ENCODE measurements at places on chromosomes 1 and 21.

- H3K4me3 ChIP-seq, result no peak overlapping the region
- H3K4me1 ChIP-seq, result no peaks in the 10 kb centered on the region
- no peaks in the 10 kb centered on the region for H3K27me3 ChIP-seq
Observed at GRCh38 chr1:58469016-58469415, 77.5 kb downstream of the OMA1 start.

DNA sequence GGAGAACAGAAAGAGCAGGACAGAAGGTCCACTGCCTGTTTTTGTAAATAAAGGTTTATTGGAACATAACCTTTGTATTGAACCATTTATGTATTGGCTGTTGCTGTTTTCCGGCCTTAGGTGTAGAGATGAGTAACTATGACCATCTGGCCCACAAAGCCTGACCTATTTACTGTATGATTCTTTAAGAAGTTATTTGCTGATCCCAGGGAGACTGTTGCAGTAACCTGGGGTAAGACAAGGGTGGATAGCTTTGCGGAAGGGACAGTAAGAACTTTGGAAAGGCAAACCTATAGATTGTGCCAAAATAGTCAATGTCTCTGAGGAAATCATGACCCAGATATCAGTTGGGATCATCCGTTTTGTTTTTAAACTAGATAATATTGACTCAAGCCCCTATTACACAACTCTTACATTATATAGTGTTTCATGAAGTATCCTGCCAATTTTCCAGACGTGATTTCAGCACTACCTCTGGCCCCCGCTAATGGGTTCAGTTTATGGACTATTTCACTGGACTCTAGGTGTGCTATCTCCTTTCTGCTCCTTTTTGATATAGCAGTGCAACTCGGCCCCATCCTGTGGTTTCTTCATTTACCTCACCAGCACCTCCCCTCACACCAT, 20.8 kb upstream of the TLCD4 start:
- H3K4me3 ChIP-seq, result no peak overlapping the region
- DNase-seq, result no peak
- H3K4me1 ChIP-seq, result no peaks in the 10 kb centered on the region
- H3K27ac ChIP-seq, result no peak overlapping the region

DNA sequence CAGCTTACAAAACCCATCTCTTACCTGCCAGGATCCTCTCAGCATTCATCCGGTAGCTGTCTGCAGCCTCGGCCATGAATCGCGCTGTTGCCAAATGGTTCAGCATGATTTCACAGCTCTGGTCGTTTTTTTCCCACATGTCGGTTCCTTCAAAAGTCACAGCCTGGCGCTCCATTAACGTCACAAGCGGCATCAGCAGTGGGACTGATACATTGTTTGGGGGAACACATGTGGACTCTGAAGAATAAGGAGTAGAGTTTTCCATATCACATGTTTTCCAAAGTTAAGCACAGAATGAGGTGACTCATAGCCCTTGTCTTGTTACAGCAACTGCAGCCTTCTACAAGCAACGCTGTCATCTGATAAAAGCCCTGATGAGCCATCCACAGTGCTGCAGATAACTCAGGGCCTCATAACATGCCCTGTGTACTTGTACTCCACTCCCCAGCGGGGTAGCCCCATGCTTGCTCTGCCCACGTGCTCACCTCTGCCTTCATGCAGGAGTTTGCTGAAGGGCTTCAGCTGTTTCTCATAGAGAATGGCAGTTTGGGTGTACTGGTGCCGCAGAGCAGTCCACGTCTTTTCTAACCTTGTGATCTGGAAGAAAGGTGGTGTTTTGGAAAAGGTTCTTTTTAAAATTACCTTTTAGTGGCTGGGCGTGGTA, 114.2 kb downstream of the BCAR3 start:
- H3K27me3 ChIP-seq, result no peaks in the 10 kb centered on the region
- DNase-seq, result no peak
- no peak overlapping the region for H3K4me3 ChIP-seq
- peaks cover 61% of the 10 kb centered on the region for H3K36me3 ChIP-seq

DNA sequence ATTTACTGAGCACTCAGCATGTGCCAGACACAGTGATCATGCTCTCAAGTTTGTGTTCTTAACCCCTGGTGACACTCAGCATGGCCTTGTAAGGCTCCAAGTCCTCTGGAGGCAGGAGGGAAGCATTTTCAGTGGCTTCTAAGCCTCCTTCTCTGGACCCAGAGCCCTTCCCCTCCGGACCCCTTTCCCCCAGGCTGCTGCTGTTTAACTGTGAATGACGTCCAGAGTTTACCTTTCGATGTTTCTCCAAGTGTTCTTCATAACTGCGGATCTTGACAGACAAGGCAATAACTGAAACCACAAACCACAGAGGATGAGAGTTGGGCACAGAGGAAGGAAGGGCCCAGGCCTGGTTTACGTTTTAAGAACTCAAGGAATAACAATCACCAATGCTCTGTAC, 6.5 kb downstream of the MRPS15 start:
- H3K27me3 ChIP-seq, result no peaks in the 10 kb centered on the region
- peaks cover 84% of the 10 kb centered on the region for H3K36me3 ChIP-seq
- DNase-seq, result no peak
- H3K4me3 ChIP-seq, result no peak overlapping the region
- H3K4me1 ChIP-seq, result peaks cover 5% of the 10 kb centered on the region
- no peak overlapping the region for H3K27ac ChIP-seq

- peak; percentile 89 for DNase-seq
- H3K4me1 ChIP-seq, result no peaks in the 10 kb centered on the region
- no peaks in the 10 kb centered on the region for H3K27me3 ChIP-seq
- no peaks in the 10 kb centered on the region for H3K36me3 ChIP-seq
- H3K27ac ChIP-seq, result peak within 1 kb of the TSS; percentile 75
Observed at GRCh38 chr1:185733818-185734735, at the start of gene HMCN1. Gene HMCN1 (plus strand): TSS chr1:185734391. CDS start chr1:185734780, 389 bp downstream.

- H3K4me3 ChIP-seq, result peak overlapping the region; percentile 68
- no peaks in the 10 kb centered on the region for H3K27me3 ChIP-seq
- DNase-seq, result peak; percentile 73
- H3K27ac ChIP-seq, result peak overlapping the region; percentile 97
- H3K36me3 ChIP-seq, result no peaks in the 10 kb centered on the region
- no peaks in the 10 kb centered on the region for H3K4me1 ChIP-seq
Observed at GRCh38 chr1:23568608-23569383, 9.5 kb upstream of the ID3 start.

DNA sequence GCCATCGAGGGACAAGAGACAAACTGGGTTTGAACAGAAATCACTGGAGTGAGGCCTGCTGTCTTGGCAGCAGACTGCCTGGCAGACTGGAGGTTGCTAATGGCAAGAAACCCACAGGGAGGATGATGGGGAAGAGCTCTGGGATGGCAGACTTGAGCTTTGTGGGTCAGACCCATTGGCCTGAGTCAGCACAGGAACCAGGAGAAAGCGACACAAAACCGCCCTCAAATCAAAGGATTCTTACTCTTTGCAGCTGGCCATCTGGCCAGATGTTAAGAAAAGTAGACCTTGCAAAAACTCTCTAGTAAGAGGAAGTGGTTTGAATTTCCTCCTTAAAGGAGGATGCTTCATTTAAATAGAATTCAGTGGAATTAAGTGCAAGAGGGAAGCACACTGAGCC, 195.2 kb upstream of the JUN start:
- H3K27me3 ChIP-seq, result no peaks in the 10 kb centered on the region
- H3K4me1 ChIP-seq, result peaks cover 5% of the 10 kb centered on the region
- no peaks in the 10 kb centered on the region for H3K36me3 ChIP-seq
- H3K27ac ChIP-seq, result no peak overlapping the region
- no peak for DNase-seq
